CD4-positive, alpha-beta T cell treated with Interleukin-1 beta for 1 hour (primary cell): ENCODE measurements at places on chromosomes 12 and 14.

DNA sequence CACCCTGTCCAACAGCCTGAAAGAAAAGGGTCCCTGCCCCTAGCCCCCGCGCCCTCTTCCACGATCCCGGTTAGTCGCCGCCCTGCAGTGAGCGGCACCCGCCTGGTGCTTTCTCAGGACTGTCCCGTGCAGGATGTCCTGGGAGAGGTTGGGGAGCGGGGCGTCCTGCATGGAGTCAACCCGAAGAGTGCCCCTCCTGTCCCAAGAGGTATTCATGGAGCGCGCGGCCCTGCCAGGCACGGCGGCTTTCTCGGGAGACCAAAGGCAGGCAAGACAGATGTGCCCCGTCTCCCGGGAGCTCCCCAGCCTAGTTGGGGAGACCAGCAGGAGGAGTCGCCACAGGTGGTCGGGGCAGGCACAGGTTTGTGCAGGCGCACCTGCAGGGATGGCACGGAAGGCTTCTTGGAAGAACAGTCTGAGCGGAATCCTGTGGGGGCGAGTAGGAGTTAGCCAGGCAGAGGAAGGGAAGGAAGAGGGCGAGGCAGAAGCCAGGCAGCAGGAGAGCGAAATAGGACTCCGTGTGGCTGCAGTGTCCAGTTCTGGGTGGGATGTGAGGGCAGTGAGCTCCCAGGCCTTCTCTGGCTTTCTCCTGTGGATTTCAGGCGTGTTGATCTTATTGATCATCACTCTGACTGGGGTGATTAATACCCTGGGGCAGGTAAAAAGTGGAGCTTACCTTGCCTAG, 723 bp downstream of the SIVA1 start:
- DNase-seq = no peak

- DNase-seq = no peak
Measured at GRCh38 chr14:23408307-23408630, 196 bp upstream of the MYH6 start.

GRCh38 chr12:10501030-10501429, 4.7 kb upstream of the EIF2S3B start:
- DNase-seq = no peak

GRCh38 chr12:75508159-75508558, 3.2 kb downstream of the KRR1 start:
- DNase-seq = no peak

DNA sequence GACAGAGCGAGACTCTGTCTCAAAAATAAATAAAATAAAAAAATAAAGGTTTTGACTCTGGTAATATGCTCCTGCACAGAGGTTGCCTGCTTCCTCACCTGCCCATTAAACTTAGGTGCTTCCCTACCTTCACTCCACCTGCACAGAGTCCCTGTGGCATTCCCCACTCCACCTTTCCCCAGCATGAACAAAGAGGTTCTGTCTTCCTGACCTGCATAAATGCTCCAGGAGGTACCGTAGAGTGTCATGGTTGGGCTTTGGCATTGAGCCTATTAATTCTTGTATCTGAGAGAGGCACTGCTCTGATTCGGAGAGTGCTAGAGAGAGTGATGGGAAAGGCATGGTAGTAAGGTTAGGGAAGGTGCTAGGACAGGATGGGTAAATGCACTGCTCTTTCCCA, 6.3 kb downstream of the ARHGAP9 start:
- DNase-seq = no peak

- no peak for DNase-seq
Measured at GRCh38 chr12:39401459-39401858, 41.5 kb downstream of the KIF21A start.

DNA sequence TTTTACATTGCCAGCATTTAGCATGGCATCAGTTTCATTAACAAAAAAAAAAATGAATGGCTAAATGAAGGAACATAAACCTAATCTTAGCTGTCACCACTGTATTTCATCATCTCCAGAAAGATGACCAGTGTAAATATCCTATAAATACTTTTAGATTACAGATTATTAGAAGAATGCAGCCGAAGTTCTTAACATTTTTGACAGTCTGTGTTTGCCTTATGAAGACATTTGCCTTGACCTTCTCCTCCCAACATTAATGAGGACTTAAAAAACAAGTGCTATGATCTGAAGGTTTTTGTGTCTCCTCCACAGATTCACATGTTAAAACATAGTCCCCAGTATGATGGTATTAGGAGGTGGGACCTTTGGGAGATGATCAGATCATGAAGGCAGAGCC, 253.0 kb downstream of the SNAPC1 start:
- DNase-seq = no peak

- no peak for DNase-seq
Measured at GRCh38 chr12:106140223-106140986, 1.7 kb upstream of the NUAK1 start.

DNA sequence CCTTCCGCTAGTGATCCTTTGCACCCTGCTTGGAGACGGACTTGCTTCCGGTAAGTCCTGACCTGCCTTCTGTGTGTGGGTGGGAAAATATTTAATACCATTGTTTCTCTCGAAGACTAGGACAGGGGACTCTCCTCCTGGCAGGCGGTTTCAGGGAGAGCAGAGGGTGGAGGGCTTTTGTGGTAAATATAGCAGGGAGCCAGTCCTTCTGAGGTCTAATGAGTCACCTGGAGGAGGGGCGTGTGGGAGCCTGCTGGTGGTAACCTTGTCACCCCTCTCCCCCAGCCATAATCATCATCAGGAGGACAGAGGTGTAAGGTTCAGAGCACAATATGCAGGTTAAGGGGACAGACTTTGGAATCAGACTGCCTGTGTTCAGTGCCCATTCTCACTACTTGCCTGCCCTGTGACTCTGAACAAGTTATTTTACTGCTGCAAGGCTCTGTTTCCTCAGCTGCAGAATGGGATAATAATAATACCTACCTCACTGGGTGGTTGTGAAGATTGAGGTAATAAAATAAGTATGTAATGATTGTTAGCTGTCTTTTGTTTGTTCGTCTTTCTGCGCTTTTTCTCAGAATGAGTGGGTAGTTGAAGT, 47.4 kb downstream of the SUSD6 start:
- no peak for DNase-seq

DNA sequence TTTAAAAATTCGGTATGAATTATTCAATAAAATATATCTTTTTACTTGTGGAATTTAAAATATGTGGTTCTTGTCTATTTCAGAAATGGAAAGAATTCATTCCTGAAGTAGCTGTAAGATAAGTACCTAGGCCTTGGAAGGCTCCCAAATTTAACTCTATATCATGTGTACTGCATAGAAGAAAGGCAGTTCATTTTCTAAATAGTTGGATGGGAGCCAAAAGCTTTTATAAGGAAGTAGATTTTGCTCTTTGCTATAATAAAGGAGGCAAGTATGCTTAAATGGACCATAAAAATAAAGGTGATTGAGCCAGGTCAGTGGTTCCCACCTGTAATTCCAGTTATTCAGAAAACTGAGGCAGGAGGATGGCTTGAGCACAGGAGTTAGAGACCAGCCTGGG, 187.5 kb downstream of the ATXN7L3B start:
- no peak for DNase-seq

- no peak for DNase-seq
Measured at GRCh38 chr14:105126981-105127329, 41.6 kb downstream of the JAG2 start.

GRCh38 chr12:27965966-27966365, 6.6 kb downstream of the PTHLH start:
- DNase-seq = no peak

DNA sequence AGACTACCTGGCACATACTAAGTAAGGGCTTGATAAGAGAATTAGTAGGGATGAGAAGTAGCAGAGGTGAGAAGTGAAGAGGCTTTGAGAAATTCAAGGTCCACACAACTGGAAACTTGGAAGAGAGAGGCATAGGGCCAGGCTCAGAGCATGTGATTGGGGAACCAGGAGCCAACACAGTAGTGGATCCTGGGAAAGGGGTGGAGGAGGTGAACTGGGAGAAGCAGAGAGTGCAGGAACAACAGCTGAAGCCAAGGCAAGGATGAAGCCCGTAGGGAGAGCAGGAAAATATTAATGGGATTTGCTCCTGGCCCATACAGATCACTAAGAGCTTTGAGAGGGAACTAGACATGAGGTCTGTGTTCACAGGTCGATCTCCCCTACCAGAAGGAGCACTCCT, 1.4 kb upstream of the ITGB7 start:
- DNase-seq = no peak

- DNase-seq = no peak
Measured at GRCh38 chr14:71204231-71204630, 297.0 kb downstream of the PCNX1 start.

- no peak for DNase-seq
Measured at GRCh38 chr14:104162495-104162894, 24.1 kb downstream of the KIF26A start.

GRCh38 chr12:103848917-103849491, 8.0 kb upstream of the NT5DC3 start:
- DNase-seq = no peak

- no peak for DNase-seq
Measured at GRCh38 chr12:19897900-19898408, 458.7 kb downstream of the AEBP2 start.

DNA sequence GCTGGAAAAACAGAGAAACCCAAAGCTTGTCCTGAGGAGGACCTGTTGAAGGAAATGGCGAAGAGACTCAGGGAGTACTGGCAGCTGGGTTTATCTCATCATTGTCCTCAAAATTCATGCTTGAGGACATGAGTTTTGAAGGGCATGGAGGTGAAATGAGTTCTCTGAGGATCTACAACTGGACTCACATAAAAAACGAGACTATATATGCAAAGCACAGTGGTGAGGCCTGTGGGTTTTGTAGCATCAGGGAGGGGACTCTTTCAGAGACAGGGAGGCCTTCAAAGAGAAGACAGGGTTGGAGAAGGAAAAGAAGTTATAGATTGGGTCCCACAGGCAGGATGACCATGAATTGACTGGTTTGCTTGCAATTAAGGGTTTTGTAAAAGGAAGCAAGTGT, 71.3 kb upstream of the SCN8A start:
- no peak for DNase-seq

GRCh38 chr12:52442600-52443061, 8.5 kb upstream of the KRT75 start:
- DNase-seq = no peak

- DNase-seq = no peak
Measured at GRCh38 chr12:46803517-46803916, 22.3 kb downstream of the SLC38A4 start.
